ENCODE measurements at places on chromosomes 13 and 19.

DNA sequence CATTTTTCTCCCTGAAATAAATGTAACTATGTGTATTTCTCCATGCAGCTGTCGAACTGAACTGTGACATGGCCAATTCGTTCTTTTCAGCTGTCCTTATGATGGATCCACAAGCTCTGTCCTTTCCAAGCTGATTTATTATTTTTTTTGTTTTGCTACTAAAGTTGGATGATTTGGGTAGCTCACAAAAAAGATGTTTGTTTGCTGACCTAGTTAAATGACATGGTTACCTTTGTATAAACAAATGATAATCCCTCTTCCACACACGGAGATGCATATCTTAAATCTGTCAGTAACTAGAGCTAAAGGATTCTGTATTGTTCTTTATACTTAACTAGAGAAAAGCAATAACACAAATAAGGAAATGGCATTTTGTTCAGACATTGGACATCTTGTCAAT, 884.3 kb upstream of the PCDH20 start:
- DNase-seq: no peak

DNA sequence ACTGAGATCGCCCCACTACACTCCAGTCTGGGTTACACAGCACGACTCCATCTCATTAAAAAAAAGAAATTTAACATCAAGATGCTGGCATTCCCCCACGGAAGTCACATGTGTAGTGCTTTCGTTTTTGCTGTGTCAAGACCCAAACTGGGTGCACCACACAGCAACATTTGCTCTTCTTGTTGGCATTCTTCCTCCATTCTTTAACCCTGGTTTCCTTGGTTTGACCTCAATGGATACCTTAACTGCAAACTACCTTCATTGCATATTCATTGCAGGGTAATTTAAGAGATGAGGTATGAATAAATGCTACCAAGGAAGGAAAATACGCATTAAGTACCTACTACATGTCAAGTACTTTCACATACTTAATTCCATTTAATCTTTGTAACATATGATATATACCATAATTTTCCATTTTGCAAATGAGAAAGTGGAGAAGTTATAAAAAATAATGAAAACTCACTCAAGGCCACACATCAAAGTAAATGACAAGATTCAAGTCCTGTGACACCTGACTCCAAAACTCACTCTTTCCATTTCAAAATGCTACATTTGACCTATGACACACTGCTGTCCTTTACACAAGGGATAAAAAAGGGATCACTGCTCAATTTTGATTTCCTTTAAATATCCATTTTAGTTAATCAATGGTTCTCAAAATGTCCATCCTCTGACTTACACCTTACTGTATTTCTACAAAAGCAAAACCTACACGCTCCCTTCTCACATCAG, 59.2 kb downstream of the STK24 start:
- DNase-seq: peak; percentile 26

DNA sequence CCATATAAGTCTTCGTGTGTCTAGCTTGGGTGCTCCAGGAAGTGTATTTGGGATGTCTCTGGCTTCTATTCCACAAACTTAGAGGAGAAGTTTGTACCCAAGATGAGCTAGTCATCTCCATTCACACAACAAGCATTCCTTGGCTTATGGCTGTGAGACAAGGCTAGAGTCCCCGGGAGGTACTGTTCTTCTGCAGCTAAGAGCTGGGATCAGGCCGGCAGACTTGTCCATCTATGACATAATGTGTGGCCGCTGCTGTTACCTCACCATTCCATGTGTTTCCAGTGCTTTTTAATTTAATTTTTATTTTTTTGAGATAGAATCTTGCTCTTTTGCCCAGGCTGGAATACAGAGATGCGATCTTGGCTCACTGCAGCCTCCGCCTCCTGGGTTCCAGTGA, 20.7 kb downstream of the GATAD2A start:
- DNase-seq: no peak

DNA sequence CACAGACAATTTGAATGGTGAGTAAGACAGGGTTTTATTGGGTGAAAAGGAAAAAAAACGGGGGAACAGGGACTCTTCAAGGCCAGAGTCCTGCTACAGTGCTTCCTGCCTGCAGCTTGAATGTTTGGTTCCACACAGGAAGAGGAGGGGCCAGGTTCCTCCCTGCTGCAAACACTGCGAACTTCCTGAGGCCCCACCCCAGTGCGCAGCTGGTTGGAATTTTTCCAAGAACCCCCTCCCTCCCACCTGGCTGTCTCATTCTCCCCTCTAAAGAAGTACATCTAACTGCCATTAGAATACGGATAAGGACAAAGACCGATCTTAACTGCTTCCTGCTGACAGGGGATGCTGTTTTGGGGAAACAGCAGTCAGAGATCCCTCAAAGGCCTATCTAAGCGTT, 184.9 kb downstream of the GGACT start:
- no peak for DNase-seq

GRCh38 chr13:67351909-67352308, 121.8 kb upstream of the PCDH9 start:
- no peak for DNase-seq

DNA sequence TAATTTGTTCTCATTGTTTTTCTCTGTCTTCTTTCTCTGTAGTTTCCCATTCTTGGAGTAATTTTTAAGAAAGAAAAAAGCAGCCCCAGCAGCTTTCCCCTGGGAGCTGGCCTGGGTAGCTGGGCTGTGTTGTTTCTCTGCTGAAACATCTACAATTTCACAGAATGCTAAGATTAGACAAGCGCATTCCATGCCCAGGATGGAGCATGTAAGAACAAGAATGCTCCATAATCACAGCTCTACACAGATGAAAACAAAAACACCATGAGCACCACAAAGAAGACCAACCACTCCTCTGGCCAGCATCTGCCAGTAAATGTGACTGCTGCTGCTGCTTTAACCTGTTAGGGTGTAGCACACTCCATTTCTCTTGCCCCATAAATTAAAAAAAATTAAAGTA, 239.2 kb upstream of the SLITRK1 start:
- DNase-seq: no peak

DNA sequence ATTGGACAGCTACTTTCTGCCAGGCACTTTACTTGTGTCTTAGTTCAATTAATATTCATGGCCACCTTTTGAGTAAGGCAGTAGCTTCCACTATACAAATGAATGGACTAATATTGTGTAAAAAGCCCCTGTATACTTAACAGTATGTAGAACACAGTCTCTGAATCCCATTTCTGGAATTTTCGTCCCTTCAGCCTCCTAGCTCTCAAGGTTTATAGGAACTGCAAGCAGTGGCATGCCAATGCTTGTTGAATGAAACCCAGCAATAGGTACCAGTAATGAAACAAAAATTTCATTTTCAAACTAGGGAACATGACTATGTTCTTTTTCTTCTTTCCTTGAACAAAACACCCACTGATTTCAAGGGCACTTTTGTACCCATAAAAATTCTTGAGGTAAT, 361.6 kb downstream of the TDRD3 start:
- DNase-seq: no peak

- no peak for DNase-seq
Measured at GRCh38 chr13:111517641-111518010, 197.2 kb downstream of the TEX29 start.

- DNase-seq: no peak
Measured at GRCh38 chr13:70034286-70034685, 73.3 kb upstream of the ATXN8OS start.

DNA sequence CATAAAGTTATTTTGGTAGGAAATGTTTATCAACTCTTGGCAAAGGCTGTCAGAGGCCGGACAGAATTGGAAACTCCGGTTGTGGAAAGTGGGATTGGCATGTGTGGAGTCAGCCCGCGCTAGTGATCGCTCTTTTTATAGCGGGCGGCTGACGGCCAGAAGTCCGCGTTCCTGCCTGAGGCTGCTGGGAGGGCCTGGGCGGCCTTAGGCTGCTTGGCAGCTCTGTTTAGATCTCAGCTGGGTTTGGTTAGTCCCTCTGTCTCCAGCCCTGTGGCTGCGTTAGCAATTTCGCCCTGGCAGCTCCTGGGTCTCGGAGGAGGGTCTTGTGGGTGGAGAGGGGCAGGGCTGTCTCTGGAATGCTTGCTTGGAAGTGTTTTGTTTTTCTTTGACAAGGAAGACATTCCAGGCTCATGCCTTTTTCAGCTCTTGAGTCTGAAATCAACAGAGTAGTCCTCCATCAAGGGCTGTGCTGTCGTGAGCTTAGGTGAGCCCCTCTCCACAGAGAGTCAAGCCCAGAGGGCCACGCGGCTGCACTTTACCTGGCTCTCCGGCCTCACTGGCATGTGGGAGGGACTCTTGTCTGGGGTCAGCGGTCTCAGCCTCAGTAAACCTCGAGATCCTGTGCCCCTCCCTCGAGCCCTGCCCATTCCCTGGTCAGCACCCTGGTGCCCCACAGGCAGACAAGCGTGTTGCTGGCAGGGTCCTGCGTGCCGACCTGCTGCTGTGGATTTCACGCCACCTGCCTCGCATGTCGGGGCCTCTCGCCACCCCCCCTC, 22.5 kb downstream of the DOT1L start:
- no peak for DNase-seq

GRCh38 chr19:52237197-52237596, 32.2 kb upstream of the ZNF766 start:
- DNase-seq: no peak

DNA sequence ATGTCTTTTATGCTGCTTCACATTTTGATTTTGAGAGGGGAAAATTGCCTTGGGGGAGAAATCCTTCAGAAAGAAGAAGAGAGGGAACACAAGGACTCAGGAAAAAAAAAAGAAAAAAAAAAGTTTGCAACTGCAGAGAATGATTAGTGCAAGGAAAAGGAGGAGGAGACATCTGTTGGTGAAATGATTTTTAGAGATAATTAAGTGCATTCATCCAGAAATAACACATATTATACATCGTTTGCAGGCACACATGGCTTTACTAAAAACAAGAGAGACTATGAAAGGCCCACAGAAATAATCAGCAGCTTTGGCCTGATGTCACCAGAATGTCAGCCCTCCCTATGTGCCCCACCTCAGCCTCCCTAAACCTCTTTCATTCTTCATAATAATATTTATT, 1058.2 kb downstream of the PCDH9 start:
- DNase-seq: no peak

DNA sequence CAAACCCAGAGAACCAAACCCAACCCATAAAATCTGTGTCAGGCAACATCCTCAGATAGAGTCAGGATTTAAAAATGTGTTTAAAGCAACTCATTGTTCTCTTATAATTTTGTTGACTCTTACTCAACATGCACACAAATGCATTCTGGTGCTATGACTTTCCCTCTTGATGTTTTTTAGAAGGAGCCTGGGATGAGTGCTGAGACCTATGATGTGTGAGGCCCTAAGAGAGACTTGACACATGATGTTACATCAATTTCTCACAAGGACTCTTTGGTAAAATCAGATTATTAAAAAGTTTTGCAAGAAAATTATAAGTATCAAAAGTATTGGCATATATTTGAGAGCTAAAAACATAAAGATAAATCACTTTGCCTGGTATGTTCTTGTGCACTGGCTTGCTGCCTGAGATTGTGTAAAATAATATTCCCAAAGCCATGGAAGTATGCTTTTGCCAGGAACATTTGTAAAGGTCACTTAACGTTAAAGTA, 173.9 kb downstream of the DCLK1 start:
- no peak for DNase-seq

DNA sequence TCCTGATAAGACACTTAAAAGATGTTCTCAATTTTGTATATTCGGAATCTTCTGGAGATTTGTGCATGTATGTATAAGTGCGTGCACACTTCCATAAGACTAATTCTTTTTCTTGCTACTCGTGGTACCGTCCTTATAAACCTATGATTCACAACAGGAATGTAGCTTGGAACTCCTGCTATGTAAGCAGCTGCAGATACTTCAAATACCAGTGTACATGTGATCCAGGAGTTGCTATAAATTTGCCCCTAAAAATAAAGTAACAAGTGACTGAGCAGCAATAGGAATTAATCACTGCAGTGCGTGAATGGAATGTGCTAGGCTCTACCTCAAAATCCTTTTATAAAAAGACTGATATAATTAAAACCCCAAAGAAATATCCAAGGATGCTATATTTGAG, 214.9 kb downstream of the KLF5 start:
- DNase-seq: no peak

DNA sequence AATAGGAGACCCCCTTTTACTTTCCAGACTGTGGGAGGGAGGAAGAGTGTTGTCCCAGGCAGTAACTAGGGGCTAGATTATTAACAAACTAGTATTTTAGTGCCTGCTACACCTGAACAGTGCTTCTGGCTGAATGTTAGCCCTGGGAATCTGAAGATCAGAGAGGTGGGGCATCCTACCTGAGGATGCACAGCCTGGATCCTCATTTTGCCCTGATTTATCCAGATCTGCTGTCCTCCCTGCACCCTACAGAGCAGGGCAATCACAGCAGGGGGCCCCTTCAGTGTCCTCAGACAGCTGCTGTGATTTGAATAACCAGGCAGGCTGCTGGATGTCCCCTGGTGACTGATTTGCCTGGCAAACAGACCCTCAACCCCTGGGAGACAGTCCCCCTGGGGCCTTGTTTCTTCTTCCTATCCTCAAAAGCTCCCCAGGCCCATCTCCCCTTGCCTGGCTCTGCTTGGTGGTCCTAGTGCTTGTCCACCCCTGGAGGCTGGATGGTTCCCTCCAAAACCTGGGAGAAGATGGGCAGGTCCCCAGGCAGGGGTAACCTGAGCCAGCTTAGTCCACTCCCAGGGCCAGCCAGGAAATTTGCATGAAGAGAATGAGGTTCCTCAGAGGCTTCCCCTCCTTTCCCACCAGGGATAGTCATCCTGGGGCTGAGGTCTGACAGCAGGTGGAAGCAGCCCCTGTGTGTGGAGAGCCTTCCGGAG, at the start of gene OVOL3:
Gene OVOL3 (plus strand): TSS at position 657 of the 713 bp plus-strand sequence. CDS start 60 bp downstream, outside the sequence.
- no peak for DNase-seq

DNA sequence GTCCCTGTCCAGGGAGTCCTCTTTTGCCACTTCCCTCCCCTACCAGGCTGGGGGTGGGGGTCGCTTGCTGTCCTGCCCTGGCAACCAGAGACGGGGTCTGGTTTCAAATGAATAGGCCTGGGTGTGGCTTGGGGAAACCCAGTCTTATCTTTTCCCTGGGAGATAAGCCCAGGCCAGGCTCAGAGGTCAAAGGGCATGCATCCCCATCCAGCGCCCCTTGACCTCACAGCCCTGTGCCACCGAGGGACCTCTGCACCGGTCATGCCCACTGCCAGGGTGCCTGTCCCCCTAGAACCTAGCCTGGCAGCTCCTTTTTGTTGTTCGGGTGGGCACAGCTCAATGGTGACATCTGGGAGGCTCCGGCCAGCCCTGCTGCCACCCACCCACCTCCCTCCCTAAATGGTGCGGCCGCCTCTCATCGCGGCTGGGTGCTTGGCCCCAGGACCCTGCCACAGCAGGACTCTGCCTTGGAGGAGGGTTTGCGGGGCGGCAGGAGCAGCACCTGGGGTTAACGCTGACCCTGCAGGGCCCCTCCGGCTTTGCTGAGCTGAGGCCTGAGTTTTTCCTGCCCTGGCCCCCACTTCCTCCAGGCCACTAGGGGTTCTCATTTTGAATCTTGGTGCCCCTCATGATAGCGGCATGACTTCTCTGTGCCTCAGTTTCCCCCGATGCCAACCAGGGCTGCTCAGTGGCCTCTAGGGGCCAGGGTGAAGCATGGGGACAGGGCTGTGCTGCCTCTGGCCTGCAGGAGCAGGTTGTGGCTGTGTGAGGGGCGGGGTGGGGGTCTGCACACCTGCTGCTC, 2.9 kb upstream of the CERS1 start:
- no peak for DNase-seq

- no peak for DNase-seq
Measured at GRCh38 chr13:40547591-40548315, 118.7 kb downstream of the FOXO1 start.

- no peak for DNase-seq
Measured at GRCh38 chr19:49855676-49856573, 5.0 kb downstream of the PTOV1 start.

Measured in activated T-helper 1 cell treated with anti-CD3 and anti-CD28 coated beads, Interleukin-2, amount 50 U/mL, for 16 hours (primary cell).